ENCODE measurements at places on chromosomes 2 and 18. TPM values are rescaled to one million over a fixed set of nuclear protein-coding genes. Genes with fewer than 3 reads are reported as not detected.

Gene SPHKAP
- not detected for total RNA-seq

- DNase-seq = no peak
Measured at GRCh38 chr18:67199993-67200617, 316.4 kb downstream of the DSEL start.

DNA sequence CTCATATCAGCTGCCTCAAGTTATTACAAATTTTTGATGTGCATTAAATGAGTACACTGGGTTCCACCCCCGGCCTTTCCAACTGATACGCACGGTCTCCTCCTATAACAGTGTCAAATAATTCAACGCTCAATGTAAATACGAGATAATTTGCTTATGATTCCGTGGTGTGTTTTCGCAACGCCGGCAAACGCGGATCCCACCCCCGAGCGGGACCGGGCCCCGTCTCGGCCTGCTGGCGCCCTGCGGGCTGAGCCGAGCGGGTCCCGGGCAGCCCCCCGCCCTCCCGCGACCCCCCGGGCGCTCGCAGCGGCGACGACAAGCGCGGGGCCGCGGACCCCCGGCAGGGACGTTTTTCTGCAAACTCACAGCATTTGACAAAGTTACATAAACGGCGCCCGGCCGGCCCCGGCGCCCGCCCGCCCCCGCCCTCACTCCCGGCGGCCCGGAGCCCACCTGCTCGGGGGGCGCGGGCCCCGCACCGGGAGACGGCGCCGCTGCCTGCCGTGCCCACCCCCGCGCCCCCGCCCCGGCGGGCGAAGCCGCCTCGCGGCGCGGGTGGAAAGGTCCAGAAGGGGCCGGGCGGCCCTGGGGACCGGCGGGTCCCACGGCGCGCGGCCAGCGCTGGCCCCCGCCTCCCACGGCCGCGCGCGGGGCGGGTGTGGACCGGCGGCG lies 762 bp downstream of the HDAC4 start:
- DNase-seq = peak; percentile 82

GRCh38 chr18:28044036-28044435 lies 132.9 kb downstream of the CDH2 start:
- DNase-seq = no peak

Gene KIAA2012
- total RNA-seq = not detected

Gene ALK
- 1.0 TPM for total RNA-seq

DNA sequence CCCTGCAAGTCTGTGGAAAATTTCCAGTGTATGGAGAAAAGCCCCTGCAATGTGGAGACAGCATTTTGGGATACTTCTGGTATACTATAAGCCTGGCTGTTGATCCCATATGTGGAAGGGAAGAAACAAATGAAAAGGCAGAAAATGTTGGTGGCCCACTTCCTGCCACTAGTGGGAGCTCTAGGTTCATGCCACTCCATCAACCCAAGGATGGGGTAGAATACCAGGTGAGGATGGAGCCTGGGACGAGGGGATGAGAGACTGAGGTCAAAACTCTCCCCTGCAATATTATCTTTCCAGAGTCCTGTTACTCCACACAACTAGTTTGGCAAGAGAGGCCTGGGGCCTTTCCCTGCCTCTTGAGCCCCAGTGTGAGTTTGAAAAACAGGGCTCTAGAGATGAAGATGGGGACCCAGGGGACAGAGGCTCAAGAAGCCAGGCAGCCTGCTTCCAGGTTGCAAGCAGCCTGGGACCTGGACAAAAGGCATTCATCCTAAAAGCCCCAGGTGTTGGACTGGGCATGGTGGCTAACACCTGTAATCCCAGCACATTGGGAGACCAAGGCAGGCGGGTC lies 31.9 kb downstream of the BMP10 start:
- DNase-seq = no peak

GRCh38 chr2:160402501-160402900 lies 91.1 kb downstream of the RBMS1 start:
- no peak for DNase-seq

DNA sequence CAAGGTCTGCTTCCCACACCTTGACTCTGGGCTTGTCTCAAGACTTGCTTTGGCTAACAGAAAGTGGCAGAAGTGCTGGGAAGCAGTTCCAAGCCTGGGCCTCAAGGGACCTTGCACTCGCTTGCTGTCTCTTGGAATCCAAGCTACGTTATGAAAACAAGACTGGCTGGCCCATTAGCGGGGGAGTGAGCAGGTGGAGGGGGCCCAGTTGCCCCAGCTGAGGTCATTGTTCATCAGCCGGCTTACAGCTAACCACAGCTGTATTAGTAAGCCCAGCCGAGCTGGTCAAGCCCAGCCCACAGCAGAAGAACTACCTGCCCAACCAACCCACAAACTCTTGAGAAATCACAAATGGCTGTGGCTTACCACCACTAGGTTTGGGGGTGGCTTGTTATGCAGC lies 63.1 kb downstream of the MARCO start:
- no peak for DNase-seq

GRCh38 chr2:67579216-67579615 lies 182.1 kb downstream of the ETAA1 start:
- DNase-seq = no peak

Gene TMEM127
- total RNA-seq = 58.7 TPM

GRCh38 chr18:33440060-33441043 lies at the start of gene CCDC178:
Gene CCDC178, minus strand, starts transcription at chr18:33440721. Its CDS starts 28,633 bp downstream, at chr18:33412088.
- peak; percentile 89 for DNase-seq

- DNase-seq = no peak
Measured at GRCh38 chr2:138722316-138722715, 57.9 kb downstream of the NXPH2 start.

DNA sequence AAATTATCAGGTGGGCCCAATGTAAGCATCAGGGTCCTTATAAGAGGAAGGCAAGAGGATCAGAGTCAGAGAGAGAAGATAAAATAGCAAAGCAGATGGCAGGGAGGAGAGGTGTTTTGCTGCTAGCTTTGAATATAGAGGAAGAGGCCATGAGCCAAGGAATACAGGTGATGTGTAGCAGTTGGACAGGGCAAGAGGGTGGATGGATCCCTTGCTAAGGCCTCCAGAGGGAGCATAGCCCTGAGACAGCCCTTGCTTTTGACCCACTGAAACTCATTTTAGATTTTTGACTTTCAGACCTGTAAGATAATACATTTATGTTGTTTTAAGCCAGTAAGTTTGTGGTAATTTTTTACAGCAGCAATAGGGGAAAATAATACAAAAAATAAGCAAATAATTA lies 116.6 kb upstream of the PARD3B start:
- DNase-seq = no peak
